Myocyte (in vitro differentiated cells): ENCODE measurements at places on chromosomes 4 and X. TPM values are rescaled to one million over a fixed set of nuclear protein-coding genes. Genes with fewer than 3 reads are reported as not detected.
A peak's percentile ranks its signal among the peaks of the same experiment; 100 is the strongest.

- DNase-seq, result peak; percentile 40
These were observed 39.8 kb downstream of the NHS start for GRCh38 chrX:17414839-17415238.

- no peak for DNase-seq
These were observed 165.8 kb upstream of the CYSLTR1 start for GRCh38 chrX:78493180-78493579.

DNA sequence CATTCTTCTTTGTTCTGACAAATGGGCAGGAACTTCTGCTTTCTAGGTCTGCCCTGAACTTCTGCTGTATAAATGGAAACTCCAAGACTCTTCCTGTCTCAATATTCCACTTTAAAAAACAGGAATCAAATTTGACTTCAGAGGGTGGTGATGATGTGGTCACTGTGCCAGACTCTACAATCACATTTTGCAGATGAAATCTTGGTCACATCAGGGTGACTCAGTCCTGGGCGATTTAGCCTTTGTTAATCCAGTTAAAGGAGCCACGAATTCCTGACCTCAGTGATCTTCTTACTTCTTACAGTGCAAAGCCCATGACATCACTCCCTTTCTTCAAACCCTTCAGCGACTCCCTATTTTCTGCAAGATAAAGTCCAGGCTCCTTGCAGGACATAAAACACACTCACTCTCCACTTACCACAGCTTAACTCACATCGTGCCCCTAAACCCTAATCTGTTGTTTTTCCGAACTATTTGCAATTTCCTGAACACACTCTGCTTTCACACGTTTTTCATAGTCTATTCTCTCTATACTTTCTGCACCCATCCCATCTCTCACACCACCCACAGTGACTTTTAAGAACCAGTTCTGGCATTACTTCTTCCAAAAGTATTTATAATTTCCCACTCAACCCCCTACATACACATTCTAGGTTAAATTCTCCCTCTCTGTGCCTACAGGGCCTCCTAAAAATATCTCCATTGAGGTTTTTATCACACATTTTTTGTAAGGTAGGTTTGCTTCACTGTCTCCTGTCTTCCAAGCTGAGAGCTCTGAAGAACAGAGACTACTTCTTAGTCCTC is 11.1 kb downstream of the GASK1B start:
- peak; percentile 90 for DNase-seq

- DNase-seq, result no peak
These were observed 71.1 kb downstream of the PARM1 start for GRCh38 chr4:75003979-75004378.

GRCh38 chr4:14918336-14918735 is 83.9 kb upstream of the CPEB2 start:
- DNase-seq, result no peak

DNA sequence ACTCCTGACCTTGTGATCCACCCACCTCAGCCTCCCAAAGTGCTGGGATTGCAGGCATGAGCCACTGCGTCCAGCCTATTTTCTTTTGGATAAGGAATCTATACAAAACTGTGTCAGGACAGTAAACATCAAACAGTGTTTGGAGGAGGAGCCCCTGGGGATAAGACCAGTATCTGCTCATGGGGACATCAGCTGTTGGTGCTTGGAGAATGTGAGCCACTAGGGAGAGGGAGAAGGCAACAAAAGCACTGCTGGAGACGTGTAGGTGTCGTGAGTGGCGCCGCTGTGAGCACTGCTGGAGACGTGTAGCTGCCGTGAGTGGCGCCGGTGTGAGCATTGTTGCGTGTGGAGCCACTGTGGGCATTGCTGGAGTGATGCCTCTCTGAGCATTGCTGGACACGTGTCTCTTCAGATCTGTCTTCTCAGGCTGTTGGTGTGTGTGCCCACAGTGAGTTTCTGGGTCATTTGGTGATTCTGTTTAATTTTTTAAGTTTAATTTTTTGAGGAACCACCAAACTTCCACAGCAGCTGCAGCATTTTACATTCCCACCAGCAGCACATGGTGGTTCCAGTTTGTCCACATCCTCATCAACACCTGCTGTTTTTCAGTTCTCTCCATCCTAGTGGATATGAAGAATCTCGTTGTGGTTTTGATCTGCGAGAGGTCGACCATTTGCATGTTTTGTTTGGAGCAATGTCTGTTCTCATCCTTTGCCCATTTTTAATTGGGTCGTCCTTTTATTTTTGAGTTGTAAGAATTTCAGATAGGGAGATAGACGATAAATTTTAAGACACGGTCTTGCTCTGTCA is 19.0 kb downstream of the DGKQ start:
- peak; percentile 80 for DNase-seq

GRCh38 chr4:31237233-31237632 is 517.1 kb downstream of the PCDH7 start:
- no peak for DNase-seq

GRCh38 chr4:142725886-142726285 is 120.2 kb downstream of the INPP4B start:
- DNase-seq, result no peak

- DNase-seq, result peak; percentile 81
These were observed at the start of gene MND1 for GRCh38 chr4:153344131-153345011. TSS of gene MND1 (plus strand) at chr4:153344688. CDS start at chr4:153344738, 50 bp downstream.

- DNase-seq, result no peak
These were observed 143.9 kb downstream of the KLHL13 start for GRCh38 chrX:117972711-117973109.

- peak; percentile 83 for DNase-seq
These were observed 278.0 kb downstream of the ANK2 start for GRCh38 chr4:113327494-113327893.

DNA sequence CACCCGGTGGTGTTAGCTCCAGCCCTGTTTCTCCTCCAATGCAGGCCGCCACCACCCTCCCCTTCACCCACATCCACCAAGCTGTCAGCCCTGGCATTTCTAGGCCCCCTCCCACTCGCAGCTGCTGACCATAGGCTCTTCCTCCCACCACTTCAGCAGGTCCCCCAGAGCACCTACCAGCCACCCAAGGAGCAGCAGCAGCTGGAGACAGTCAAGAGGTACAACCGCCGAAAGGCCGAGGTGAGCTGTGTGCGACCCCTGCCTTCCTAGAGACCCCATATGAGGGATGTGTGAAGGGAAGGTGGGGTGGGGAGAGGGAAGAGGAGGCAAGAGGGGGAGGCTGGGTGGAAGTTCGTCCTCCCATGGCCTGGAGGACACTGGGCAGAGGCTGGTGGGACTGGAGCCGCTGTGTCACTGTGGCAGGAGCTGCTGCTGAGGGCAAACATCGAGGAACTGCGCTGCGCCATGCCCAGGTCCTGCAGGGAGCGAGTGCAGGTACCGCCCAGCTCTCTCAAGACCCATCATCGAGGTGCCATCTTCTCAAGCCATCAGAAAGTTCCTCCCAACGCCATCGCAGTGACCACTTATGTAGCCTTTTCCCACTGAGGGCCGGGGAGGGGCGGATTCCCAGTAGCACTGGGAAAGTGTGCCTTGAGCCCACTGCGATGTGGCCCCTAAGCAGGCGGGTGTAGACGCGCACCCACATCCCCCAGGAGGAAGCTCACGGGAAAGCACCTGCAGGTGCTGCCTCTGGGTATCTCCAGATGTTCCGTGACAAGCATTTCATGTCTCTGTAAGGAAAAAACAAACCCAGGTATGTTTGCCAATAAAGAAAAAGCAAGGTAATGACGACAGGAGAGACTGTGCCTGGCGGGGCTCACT is 19.2 kb upstream of the RNF4 start:
- no peak for DNase-seq

DNA sequence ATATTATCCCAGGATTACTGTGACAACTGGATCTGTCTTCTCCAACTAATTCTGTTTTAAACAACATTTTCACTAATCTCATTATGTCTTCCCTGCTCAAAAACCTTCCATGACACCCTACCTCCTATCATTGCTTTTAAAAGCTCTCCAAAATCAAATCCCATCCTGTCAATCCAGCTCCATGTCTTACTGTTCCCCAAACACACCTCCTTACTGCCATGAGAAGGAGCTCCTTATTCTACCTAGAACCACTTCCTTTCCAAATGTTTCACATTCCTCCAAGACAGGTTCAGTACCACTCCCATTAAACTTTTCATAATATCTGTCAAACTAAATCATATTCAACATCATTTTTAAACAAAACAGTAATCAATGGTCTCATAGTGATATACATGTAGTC is 66.9 kb upstream of the WDR17 start:
- DNase-seq, result no peak

DNA sequence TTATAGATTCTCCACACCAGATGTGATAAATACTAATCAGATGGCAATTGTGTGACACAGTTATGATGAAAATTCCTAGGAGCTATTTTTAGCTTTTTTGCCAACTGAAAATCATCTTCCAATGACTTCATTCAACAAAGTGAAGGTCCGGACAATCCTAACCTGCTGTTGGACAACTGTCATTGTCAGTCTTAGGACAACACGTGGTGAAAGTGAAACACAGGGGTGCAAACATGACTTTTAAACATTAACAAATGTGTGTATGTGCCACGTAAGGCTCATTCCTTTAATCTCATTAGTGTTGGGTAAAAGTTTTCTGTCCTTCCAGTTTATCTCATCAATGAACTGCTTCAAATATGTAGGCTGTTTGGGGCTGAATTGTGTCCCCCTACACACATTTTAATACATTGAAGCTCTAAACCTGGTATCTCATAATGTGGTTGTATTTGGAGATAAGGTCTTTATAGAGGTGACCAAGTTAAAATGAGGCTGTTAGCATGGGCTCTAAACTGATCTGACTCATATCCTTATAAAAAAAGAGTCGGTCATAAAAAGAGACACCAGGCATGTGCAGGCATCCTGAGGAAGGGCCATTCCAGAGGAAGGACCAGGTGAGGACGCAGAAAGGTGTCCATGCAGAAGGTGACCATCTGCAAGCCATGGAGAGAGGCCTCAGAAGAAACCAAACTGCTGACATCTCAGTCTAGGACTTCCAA is 41.2 kb upstream of the SMAD1 start:
- peak; percentile 83 for DNase-seq

DNA sequence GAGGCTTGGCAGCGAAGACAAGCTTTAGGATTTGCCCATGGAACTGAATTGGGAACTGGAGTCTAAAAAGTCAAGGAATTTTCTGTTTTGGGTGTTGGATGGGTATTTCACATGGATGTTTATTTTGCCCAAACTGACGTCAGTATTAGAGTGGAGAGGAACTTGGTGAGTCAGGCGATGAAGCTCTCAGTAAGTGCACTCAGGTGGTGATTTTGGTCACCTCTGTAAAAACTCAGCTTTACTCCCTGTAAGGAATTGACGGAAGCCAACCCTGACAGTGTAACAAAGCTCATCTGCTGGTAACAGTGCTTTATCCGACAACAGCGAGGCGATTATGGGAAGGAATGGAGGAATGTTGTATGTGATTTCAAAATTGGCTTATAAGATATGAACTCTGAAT is 77.0 kb upstream of the PGRMC2 start:
- no peak for DNase-seq

DNA sequence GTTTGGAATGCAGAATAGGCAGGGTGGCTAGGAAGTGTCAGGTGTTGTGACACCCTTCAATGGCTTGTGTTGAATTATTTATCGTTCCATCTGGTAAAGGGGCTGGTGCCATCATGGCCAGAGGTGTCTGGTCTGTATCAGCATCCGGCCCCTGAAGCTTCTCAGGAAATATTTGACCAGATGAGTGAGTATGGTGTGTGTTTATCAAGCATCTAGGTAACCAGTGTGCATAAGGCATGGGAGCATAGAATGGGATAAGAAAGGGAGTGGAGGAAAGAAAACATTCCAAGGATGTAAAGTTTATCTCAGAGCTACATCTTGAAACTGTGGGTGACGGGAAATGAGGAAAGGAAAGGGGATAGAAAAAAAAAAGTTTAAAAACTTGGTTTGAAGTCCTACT is 109.4 kb downstream of the KLHL4 start:
- DNase-seq, result no peak

GRCh38 chr4:169100670-169101101 is 90.6 kb upstream of the CBR4 start:
- no peak for DNase-seq

AMELX gene
- total RNA-seq, result not detected in 2 replicates

TSPAN6 gene
- 28.2 and 29.2 TPM in 2 replicates for total RNA-seq

ESX1 gene
- total RNA-seq, result not detected in 2 replicates

STAG2 gene
- 48.5 and 125 TPM in 2 replicates for total RNA-seq

MAGEA2 gene
- not detected in 2 replicates for total RNA-seq

MAGEC2 gene
- not detected in 2 replicates for total RNA-seq
